Placental epithelial cell (primary cell): ENCODE measurements at places on chromosomes 5 and 9. TPM values are rescaled to one million over a fixed set of nuclear protein-coding genes. Genes with fewer than 3 reads are reported as not detected.

The RFESD gene
- total RNA-seq: 2.5 and 3.9 TPM in 2 replicates

The WWC1 gene
- 5.9 and 24.3 TPM in 2 replicates for total RNA-seq

The PLEKHG4B gene
- total RNA-seq: 31.4 and 37.6 TPM in 2 replicates

The GABRA6 gene
- total RNA-seq: not detected in 2 replicates

The ADAMTSL1 gene
- 0.79 TPM in 1 of 2 replicates, not detected in the other for total RNA-seq

The HEMGN gene
- not detected in 2 replicates for total RNA-seq

The FOXB2 gene
- not detected in 2 replicates for total RNA-seq

The IFNA17 gene
- total RNA-seq: not detected in 2 replicates

The ASPN gene
- not detected in 2 replicates for total RNA-seq

The BNC2 gene
- 22.7 and 32.6 TPM in 2 replicates for total RNA-seq

The MSMP gene
- total RNA-seq: not detected in 2 replicates

The ADGRD2 gene
- total RNA-seq: not detected in 2 replicates

The IFNB1 gene
- total RNA-seq: not detected in 2 replicates

The NEUROG1 gene
- not detected in 2 replicates for total RNA-seq

The ANKRD31 gene
- 0.39 and 0.43 TPM in 2 replicates for total RNA-seq

The ABCA2 gene
- total RNA-seq: 11.6 and 15.3 TPM in 2 replicates

The INSL4 gene
- not detected in 2 replicates for total RNA-seq

The TMEFF1 gene
- 0.22 and 0.39 TPM in 2 replicates for total RNA-seq

The LRRC70 gene
- total RNA-seq: 0.65 and 2.0 TPM in 2 replicates

The PCDHGA1 gene
- 0.22 and 0.39 TPM in 2 replicates for total RNA-seq

The PDCD1LG2 gene
- total RNA-seq: under 0.01 and 13.1 TPM in 2 replicates

The SUSD3 gene
- 0.54 TPM in 1 of 2 replicates, not detected in the other for total RNA-seq

The F12 gene
- total RNA-seq: 3.0 and 7.9 TPM in 2 replicates

The C9orf152 gene
- not detected in 2 replicates for total RNA-seq

The CATSPER3 gene
- 0.54 TPM in 1 of 2 replicates, not detected in the other for total RNA-seq

The KIF4B gene
- total RNA-seq: under 0.01 TPM in 1 of 2 replicates, not detected in the other

The ECSCR gene
- not detected in 2 replicates for total RNA-seq

The BTNL8 gene
- total RNA-seq: not detected in 2 replicates

The GFI1B gene
- under 0.01 TPM in 1 of 2 replicates, not detected in the other for total RNA-seq
